Stimulated activated naive CD8-positive, alpha-beta T cell treated with anti-CD3 and anti-CD28 coated beads, Interleukin-15, Interleukin-2, amounts not matched to agents 100 U/mL and 50 U/mL, for 24 hours (primary cell): ENCODE measurements at places on chromosomes 1 and 21.

DNA sequence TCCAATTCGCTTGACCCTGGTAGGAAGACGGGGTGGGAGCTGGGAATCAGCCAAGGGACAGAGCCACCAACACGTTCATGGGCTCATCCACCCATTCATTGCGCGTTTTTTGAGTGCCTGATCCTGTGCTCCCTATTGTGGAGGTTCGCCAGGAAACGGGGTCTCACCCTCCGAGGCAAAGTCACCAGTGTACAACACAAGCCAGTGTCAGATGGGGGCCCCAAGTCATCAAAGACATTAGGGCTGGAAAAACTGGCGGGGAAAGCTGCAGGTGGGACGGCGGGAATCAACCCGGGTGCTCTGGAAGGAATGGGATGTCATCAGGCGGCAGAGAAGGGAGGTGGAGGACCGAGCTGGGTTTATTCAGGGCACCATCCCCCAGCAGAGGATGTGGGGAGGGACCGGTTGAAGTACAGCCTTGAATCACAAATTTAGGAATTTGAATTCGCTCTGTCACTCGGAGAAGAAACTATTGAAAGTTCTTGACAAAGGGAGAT lies 667 bp upstream of the NID1 start:
- no peak for DNase-seq

DNA sequence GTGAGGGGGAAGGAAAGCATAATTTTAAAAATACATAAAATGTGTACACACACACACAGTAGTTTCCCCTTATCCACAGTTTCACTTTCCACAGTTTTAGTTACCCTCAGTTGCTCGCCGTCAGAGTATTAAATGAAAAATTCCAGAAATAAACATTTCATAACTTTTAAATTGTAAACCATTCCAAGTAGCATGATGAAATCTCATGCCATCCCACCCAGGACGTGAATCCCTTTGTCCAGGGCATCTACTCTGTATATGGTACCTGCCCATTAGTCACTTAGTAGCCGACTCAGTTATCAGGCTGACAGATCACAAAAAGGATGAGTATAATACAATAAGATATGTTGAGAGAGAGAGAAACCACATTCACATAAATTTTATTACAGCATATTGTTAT lies 36.2 kb downstream of the EPS15 start:
- no peak for DNase-seq

DNA sequence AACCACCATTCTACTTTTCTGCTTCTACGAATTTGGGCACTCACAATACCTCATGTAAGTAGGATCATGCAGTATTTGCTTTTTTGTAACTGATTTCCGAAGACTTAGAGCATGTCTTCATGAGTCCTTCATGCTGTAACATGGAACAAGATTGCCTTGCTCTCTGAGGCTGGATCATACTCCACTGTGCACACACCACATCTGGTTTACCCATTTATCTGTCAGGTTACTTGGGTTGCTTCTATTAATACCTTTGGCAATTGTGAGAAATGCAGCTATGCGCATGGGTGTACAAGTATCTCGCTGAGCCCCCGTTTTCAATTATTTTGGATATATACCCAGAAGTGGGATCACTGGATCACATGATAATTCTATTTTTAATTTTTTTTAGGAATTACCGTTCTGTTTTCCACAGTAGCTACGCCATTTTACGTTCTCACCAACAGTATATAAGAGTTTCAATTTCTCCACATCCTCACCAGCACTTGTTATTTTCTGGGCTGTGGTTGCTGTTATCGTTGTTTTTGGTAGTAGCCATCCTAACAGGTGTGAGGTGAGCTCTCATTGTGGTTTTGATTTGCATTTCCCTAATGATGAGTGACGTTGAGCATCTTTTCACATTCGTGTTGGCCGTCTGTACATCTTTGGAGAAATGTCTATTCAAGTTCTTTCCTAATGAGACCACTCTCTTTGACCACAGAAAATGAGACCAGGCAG lies 10.7 kb upstream of the SLC2A5 start:
- no peak for DNase-seq

GRCh38 chr1:113545626-113546025 lies 155.3 kb downstream of the MAGI3 start:
- DNase-seq, result no peak

- no peak for DNase-seq
Measured at GRCh38 chr1:192350356-192350755, 33.6 kb downstream of the RGS21 start.

GRCh38 chr1:13539683-13540082 lies 25.9 kb upstream of the LRRC38 start:
- no peak for DNase-seq

DNA sequence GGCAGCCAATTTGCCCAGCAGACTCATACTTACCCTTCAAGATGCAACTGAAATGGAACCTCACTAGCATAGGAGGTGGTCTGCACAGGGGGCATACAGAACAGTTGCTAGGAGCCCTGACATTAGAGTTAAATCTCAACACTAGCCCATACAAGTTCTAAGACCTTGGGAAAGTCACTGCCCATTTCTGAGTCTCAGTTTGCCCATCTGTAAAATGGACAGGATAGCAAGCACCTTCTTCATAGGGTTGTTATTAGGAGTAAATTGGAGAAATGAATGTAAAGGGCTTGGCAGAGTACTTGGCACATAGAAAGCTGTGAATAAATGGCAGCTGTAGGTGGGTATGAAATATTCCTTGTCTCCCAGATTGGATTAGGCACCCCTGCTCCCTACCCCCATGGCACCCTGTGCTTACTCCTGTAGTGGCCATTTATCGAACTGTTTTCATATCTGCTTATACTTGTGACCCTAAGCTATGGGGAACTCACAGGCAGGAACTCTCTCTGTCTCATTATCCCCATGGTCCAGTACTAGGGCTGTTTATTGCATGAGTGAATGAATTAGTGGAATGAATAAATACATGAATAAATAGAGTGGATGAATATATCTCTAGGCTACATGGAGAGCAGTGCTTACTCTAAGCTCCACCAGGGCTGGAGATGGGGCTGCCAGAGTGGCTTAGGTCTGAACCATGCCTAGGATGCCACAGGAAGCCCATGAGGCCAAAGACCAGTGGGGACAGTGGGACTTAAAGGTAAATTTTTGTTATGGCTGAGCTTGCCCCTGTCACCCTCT lies 152.6 kb downstream of the PLPP3 start:
- DNase-seq, result no peak

GRCh38 chr1:67058761-67059160 lies 4.8 kb upstream of the SLC35D1 start:
- DNase-seq, result no peak

- no peak for DNase-seq
Measured at GRCh38 chr1:3307359-3307758, 147.1 kb upstream of the ARHGEF16 start.

GRCh38 chr21:41249476-41249875 lies 67.1 kb upstream of the FAM3B start:
- no peak for DNase-seq

GRCh38 chr1:54053745-54054437 lies 483 bp downstream of the TCEANC2 start:
- peak; percentile 18 for DNase-seq
